ENCODE measurements at places on chromosomes 1 and 21.

- DNase-seq: no peak
Measured at GRCh38 chr1:225554216-225554812, 98.6 kb downstream of the ENAH start.

DNA sequence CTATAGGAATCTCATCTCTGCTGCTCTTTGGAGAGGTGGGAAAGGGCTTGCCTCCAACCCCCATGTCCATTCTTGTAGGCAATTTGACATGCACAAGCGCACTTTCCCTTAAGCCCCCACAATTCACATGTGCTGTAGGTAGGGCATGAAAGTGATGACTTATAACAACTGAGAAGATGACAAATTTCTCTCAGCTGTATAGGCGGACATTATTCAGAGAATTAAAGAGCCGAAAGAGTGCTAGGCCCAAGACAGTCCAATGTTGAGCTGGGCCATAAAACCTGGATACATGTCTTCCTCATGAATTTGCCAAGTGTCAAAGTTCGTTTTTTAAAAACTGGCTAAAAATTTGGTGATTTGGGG lies 106.3 kb upstream of the LYPLAL1 start:
- DNase-seq: no peak

- no peak for DNase-seq
Measured at GRCh38 chr1:94144836-94145235, 23.9 kb upstream of the ABCA4 start.

GRCh38 chr21:38789275-38789674 lies 16.5 kb upstream of the ETS2 start:
- no peak for DNase-seq

DNA sequence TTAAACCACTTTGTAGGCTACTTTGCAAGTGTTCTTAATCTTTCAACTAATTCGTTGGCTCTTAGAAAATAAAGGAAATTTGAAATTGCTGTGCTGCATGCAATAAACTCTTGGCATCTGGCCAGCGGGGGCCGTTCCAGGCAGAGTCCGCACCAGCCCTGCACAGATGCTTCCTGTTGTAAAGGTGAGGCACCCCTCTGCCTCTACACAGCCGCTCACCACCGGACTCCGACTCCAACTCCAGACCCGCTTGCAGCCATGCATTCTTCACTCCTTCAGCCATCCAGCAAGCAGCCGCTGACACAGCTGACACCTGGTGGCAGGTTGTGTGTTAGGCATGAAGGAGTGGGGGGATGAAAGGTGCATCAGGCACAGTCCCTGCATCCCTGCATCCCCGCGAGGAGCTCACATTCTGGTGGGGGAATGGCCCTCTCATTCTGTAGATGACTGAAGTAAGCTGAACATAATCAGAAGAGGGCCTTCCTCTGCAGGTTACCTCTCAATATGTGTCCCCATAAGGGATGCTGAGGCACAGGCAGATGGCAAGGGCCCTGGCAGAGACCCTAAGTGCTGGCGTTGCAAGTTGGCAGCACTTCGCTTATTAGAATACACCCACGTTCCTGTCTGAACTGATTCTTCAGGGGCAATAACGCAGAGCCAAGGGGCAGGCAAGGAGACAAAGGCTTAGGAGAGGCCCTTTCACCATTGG lies 56.8 kb downstream of the GLIS1 start:
- DNase-seq: no peak

DNA sequence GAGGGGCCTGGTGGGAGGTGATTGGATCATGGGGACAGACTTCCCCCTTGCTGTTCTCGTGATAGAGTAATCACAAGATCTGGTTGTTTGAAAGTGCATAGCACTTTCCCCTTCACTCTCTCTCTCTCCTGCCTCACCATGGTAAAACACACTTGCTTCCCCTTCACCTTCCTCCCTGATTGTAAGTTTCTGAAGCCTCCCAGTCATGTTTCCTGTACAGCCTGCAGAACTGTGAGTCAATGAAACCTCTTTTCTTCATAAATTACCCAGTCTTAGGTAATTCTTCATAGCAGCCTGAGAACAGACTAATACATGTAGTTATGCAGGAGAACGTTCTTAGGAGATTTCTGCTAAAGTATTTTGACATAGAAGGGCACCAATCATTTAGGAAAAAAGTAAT lies 59.9 kb upstream of the FBXO28 start:
- no peak for DNase-seq

DNA sequence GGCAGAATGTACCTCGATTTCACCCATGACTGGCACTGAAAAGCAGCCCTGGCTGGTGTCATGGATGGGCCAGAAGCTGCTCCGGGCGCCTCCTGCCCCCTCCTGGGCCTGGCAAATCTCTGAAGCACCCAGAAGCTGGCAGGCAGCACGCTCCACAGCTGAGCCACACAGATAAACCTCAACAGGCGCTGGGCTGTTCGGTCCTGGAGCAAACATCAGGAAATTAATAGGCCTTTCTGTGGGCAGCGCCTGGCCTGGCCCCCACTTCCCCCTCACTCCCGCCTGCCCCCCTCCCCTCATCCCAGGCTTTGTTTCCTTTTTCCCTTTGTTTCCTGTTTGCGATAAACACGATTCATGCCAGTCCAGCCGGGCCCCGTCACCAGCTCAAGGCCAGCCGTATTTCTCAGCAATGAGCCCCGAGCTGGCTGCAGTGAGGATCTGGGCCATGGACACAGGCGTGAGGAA lies 20.1 kb upstream of the DISP3 start:
- no peak for DNase-seq

DNA sequence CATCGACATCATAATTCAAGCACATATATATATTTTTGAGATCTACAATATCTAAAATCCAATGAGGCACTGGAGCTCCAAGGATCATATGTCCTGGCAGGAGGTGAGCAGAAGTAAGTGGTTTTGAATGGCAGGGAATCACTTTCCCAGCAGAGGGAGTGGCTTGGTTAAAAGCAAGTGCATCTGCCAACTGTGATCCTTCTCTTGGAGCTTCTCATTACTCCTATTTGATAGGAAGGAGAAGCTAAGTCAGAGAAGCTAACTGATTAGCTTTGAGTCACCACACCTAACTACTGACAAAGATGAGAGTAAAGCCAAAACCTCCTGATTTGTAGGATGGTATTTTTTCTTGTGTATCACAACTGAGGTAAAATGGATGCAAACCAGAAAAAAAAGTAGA lies 55.0 kb downstream of the ALG14 start:
- DNase-seq: no peak

- no peak for DNase-seq
Measured at GRCh38 chr21:37276377-37276776, 9.2 kb upstream of the VPS26C start.

DNA sequence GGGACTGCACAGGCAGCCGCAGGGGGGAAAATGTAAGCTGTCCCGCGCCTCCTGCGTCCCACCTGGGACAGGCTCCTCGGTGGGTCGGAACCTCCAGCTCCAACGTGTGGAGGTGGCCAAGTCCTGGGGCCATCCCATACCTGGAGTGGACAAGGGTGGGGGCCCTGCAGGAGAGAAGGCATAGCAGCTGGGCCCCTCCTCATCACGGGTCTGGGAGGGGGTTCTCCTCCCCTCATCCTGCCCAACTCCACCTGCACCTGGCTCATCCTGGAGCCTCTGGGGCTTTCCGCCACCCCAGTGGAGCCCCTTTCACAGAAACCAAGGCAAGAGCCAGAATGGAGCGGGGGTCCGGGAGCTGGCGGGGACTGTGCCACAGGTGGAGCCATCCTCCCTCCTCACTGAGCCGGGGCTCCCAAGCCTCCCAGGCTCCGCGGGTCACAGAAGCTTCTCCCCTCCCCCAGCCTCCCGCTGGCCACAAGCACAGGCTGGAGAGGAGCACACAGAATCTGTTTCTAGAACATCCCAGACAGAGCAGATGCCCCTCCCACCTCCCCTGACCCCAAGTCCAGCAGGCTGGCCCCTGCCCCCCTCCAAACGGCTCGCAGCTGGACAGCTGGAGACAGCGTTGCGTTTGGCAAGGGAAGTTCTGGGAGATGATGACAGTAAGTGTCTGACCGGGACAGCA lies 65.8 kb downstream of the MEGF6 start:
- DNase-seq: no peak

DNA sequence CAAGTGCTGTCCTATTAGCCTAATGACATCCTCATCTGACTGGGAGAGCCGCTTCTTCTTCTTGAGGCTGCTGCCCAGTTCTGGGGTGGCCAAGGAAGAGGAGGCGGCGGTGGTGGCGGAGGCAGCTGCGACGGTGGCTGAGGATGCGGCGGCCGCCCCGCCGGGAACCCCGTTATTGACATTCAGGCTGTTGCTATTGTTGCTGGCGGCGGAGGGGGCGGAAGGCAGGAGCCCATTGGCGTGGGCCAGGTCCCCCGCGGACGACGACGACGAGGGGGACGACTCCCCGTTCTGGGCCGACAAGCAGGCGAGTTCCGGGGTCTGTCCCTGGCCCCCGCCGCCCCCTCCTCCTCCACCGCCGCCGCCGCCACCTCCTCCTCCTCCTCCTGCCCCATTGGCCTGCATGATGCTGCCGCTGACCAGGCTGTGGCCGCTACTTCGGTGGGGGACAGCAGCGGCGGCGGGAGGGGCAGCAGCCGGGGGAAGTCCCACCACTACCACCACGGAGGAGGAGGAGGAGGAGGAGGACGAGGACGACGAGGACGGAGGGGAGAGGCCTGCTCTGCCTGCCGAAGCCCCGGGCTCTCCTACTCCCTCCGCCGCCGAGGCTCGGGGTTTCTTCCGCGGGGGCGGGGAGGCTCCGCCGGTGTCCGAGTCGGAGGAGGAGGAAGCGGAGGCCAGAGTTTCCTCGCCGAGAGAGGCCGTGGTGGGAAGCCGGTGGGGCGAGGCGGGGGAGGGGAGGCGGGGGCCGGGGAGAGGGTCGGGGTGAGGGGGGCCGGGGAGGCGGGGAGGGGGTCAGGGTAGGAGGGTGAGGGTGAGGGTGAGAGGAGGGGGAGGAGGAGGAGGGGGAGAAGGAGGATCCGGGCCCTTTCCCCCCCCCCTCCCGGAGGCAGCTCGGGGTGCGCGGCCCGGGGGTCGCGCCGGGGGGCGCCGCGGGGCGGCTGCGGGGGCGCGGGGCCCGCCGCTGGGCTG lies 610 bp downstream of the WDR26 start:
- DNase-seq: peak; percentile 38

GRCh38 chr1:30693366-30693765 lies 30.0 kb downstream of the MATN1 start:
- DNase-seq: no peak

DNA sequence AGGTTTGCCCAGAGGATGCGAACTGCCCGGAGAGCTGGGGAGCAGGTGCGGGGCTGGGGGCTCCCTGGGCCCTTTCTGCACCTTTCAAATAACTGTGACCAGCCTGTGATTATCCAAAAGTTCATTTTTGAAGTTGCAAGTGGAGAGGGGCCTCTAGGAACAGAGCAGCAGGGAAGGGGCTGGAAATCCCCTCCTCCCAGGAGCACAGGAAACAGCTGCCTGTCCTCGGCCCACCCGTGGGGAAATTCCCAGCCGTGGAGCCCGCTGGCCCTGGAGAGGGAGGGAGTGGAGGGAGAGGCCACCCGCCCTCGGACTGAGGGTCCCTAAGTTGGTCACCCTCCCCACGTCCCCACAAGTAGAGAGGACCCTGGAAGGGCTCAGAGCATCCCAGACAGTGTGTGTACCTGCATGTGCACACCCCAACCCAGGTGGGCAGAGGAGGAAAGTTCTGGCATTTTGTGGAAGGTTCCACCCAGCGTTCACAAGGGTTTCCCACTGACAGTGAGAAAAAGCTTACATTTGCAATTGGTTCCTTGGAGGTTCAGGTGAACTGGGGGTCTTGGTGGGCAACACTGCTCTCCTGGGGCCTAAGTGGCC lies 1.2 kb upstream of the TNFRSF4 start:
- DNase-seq: no peak

GRCh38 chr1:154170547-154171222 lies 15.8 kb upstream of the NUP210L start:
- DNase-seq: no peak

GRCh38 chr1:116708255-116708900 lies 40.8 kb upstream of the IGSF3 start:
- no peak for DNase-seq

DNA sequence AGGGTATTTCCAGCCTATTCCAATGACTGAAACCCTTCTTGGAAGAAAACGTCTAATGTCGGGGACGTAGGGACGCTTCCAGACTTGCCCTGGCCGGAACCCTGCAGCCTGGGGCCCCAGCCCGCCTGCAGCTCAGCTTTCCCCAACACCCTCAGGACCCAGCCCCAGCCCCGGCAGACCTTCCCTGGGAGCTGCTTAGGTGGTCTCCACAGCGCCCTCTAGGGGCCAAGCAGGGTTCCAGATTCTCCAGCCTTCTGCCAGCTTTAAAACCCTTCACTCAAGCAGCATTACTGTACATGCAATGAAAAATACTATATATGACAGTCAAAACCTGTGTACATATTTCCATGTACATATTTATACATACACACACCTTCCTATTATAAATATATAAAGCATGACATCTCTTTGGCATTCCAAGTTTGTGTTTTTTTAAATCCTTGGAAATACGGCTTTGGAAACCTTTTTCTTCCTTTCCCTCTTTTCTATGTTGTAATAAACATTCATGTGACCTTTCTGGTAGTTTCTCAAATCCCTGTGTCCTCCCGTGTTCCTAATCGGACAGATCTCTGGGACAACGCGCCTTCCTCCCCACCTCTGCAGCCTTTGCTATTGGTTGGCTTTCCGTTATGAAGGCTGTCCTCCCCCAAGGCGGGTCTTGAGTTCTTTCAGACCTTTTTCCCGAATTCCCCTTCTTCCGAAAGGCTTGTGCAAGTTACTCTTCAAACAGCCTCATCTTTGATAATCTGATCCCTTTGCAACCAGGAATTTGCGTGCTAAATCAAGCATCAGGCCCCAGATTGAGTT lies 60.3 kb downstream of the STUM start:
- peak; percentile 50 for DNase-seq

- DNase-seq: no peak
Measured at GRCh38 chr1:228836427-228836826, 101.1 kb downstream of the RHOU start.

DNA sequence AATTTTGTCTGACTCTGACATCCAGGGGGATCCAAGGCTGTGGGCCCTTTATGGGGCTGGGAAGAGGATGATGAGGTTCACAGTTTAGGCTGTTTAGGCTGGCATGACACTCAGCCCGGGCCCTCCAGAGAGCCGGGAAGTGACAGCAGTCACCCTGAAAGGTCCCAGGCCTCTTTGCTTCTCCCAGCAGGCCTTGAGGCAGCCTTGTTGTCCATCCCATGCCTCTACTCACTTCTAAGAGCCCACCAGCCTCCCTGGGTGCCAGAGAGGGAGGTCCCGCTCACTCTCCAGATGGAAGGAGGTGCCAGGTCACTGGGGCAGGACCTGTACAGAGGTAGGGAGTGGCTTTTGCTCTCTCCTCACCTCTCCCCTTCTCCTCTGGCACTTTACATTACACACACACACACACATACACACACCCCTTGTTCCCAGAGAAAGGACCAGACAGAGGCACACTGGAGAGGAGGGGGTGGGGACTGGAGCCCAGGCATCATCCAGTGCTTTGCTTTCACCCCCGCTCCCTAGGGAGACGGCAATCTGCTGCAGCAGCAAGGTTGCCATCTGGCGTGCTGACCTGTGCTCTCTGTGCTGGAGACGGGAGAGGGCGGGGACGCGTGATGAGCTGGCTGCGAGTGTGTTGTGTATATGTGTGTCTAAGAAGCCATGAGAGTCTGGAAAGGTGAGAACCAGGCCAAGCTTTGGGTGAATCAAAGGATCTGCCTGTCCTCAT lies 4.6 kb downstream of the KLHDC8A start:
- DNase-seq: no peak
